ENCODE measurements at places on chromosomes 1 and 21.

- DNase-seq: no peak
These were observed 47.6 kb downstream of the IRF2BP2 start for GRCh38 chr1:234562334-234562733.

GRCh38 chr1:207245124-207245523, 76.4 kb upstream of the CD55 start:
- DNase-seq: no peak

DNA sequence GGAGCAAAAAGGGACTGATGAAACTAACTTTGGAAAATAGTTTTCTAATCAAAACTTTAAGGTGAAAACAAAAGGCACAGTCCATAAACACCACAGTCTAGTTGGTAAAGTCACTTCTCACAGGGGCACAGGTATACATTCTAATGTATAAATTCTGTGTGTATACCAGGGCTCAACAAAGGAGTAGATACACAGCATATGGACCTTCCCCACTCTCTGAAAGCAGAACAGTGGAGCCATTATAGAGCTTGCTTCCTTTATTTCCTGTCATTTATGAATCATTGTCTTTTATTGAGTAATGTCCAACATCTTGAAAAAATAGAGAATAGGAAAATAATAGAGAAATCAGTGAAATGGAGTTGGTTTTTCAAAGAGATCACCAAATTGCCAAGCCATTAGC, 746.5 kb upstream of the CHRM3 start:
- no peak for DNase-seq

DNA sequence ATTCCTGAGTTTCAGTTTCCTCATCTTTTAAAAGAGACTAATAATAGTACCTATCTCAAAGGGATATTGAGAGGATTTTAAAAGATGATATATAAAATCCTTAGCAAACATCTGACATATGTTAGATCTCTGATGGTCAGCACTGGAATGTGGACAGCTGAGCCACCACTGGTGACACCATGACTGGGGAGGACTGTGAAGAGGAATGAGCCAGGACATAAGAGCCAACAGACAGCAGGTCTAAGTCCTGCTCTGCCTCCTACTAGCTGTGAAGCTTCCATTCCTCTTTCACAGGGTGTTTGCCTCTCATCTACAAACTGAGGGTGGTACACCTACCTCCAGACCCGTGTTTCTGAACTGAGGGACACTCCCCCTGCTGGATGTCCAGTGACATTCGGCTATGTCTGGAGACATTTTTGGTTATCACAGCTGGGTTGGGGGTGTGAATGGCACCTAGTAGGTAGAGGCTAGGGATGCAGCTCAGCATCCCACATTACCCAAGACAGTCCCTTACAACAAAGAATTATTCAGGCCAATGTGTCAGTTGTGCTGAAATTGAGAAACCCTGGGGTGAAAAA, 109.1 kb upstream of the OLIG2 start:
- DNase-seq: no peak

- no peak for DNase-seq
These were observed 24.4 kb downstream of the OR10R2 start for GRCh38 chr1:158496374-158496773.

DNA sequence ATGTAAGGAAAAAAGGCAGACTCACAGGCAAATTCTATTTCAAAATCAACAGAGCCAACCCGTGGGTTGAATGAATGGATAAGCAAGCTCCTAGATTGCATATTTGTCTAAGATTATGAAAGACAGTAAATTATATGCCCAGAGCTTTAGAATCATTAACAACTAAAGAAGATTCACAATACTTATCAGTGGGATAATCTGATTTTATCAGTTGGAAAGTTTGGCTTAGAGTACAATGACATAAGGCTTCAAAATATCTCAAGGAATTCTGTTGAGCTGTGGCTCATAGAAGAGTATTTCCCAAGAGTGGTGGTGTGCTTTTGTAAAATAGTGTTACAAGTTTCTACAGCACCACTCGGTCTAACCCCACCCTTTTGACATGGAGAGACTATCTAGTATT, 85.5 kb downstream of the ADAMTS1 start:
- DNase-seq: no peak

- no peak for DNase-seq
These were observed 156.0 kb downstream of the COL24A1 start for GRCh38 chr1:86000601-86001000.

DNA sequence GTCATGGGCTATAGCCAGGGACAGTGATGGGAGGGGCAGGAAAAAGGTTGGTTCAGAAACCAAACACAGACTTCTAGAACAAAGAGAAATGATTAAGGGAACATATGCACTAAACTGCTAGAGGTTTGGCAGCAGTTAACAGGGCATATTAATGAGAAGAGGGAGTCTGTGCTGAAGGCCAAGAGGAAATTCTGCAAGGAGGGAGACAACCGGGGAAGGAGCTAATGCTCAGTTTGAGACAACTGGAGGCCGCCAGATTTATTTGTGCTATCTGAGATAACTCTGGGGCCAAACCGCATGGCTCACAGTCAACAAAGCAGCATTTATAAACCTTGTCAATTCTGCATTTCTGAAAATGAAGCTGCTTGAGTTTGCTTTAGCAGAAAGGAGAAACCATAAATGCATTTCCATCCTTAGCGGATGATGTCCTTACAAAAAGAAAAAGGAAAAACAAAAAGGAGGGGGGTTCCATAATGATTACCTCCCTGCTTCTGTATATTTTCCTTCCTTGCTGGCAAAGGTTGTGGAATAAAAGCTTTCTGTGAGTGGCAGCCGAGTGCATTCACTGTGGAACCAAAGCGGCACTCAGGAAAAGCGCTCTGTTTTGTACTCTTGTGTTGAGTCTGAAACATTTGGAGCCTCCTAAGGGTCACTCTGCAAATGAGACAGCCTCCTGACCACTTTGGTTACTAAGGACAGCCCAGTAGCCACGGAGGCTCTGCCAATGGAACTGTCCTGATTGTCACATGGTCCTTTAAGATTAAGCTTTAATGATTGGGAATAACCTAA, 70.3 kb downstream of the SIM2 start:
- no peak for DNase-seq

GRCh38 chr1:9211291-9211811, 23.2 kb upstream of the H6PD start:
- DNase-seq: no peak

DNA sequence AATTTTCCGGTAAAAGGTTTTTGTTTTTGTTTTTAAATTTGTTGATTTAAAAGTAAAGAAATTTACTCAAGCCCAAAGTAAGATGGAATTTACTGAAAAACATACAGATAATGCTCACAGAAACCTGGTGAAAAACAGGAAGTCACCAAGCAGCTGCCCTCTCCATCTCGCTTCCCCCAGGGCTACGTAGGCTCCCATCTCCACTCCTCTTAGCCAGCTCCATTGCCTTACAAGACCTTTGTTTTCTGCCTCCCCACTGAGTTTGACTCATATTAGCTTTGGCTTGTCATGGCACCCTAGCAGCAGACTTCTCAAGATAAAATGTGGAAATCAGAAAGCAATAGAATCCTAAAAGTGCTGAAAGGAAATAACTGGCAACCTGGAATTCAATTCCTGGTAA, 57.9 kb downstream of the PHTF1 start:
- DNase-seq: no peak

- DNase-seq: no peak
These were observed 33.6 kb downstream of the KIF26B start for GRCh38 chr1:245188403-245188802.

DNA sequence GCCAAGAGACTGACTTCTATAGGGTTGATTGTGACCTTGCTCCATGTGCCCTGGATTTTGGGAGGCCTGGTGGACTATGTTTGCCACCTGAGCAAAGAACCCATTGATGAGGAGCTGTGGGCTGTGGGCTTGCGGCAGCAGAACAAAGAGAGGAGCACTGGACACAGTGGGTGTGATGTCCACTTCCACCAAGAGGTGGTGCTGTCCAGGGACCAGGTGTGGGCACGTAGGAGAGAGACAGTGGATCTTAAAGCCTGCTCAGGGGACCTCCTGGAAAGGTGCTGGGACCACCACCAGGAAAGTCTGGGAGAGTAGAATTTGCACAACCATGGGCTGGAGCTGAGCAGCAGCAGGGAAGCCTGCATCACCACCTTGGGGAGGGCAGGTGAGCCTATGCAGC, 106.7 kb upstream of the ETS2 start:
- DNase-seq: no peak

DNA sequence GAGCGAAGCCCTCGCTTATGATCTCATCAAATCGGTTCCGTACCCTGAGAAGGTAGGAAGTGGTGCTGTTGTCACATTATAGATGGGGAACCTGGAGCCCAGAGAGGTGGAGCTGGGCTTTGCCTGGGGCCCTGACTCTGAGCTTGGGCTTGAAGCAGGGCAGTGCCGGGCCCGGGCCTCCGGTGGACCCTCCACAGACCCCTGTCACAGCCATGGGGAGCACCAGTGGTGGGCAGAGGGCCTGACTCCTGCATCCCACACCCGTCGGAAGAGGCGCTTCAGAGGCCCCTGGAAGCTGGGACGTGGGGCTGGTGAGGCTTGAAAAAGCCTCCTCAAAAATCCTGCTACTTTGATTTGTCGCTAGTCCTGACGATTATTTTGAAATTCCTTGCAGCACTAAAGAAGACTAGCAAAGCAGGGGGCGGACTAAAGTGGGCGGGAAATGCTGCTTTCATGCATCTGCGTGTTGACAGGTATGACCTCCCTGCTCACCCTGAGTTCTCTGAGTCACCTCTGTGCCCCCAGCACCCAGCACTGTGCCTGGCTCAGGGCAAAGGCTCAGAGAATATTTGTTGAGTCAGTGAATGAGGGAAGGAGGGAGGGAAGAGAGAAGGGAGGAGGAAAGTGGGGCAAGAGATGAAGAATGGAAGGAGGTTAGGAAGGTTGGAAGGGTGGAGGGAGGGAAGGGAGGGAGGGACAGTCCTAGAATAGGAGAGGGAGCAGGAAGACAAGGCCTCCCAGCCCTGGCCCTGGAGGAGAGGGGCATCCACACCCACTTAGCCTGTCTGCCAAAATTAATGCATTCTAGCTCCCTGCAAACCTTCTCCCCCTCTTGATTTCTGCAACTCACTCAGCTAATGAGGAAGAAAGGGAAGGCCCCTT, 262.8 kb upstream of the VAMP3 start:
- DNase-seq: no peak

DNA sequence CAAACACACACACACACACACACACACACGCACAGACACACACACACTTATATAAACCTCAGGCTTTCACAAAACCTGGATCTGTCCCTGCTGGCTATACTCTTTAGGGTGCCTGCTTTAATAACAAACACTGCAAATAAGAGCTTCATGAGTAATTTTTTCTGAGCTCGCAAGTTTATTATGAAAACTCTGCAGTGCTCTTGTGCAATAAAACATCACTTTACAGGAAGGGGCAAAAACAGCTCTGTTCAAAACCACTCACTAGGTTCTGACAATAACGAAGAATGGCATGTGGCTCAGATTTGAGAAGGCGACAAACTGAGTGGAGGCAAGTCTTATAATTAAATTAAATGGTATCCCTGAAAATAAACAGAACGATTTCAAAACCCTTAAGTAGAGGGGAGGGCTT, 42.6 kb upstream of the CTPS1 start:
- no peak for DNase-seq

GRCh38 chr1:171501305-171502024, 16.1 kb downstream of the PRRC2C start:
- DNase-seq: no peak

DNA sequence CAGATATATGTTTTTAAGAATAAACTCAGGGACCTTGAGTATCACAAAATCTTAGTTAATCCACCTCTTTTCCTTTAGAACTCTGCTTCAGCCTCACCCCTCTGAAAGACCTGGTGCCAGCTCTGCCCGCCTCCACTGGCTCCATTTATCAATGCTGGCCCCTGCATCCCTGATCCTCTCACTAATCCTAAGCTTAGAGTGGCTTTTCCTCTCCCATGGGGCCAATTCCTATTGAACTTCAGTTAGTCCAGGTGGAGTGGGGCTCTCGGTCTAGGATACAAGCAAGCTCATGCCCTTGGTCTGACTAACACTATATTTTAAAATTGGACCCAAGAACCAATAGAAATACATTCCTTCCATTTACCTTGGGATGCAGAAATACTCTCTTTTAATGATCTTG, 87.0 kb downstream of the RGS7 start:
- no peak for DNase-seq

DNA sequence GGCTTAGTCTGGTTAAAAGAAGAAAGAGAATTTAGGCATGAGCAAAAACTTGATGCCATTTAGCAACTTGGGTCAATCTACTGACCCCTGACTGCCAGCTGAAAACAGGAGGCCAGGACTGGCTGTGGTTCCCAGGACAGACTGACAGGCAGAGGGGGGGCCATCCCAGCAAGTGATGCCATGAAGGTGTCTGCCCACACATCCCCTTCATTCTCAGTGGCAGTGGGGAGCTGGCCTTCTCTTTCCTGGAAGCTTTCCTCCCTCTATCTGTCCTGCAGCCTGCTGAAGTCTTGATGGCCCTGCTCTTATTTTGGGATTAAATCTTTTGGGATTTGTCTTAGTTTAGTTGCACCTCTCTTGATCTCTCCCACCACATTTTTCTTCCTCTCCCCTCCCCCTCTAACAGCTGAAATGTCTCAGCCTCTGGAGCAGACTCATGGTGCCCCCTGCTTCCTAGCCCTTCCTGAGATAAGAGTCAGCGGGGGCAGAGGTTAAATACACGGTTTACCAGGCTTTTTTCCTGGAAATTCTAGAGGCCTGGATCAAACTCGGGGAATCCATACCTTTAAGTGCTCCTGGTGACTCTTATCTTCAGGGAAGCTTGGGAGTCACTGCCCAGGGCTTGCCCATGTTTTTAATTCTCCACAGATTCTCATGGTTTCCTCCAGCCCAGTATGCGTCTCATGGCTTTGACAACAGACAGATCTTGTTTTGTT, 99.5 kb upstream of the TSPAN2 start:
- no peak for DNase-seq

GRCh38 chr1:41626616-41627375, 142.3 kb upstream of the EDN2 start:
- DNase-seq: peak; percentile 45

DNA sequence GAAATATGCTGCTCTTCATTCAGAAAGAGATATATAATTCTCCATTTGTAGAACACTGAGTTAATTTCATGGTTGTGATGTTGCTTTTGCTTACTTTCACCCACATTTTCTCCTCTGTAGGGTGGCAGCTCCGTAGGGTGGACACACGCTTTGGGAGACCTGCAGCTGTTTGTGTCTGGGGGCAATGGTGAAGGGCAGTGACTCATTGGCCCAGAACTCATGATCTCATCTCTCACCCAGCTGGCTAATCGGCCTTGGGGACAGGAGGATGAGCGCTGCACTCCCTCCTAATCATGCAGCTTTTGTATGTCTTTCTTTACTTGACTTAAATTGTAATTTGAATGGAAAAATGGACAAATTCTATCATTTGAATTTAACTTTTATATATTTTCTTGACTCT, 9.6 kb downstream of the DISC1 start:
- no peak for DNase-seq

GRCh38 chr1:228099331-228099732, 3.8 kb downstream of the C1orf35 start:
- DNase-seq: no peak

All from activated naive CD8-positive, alpha-beta T cell treated with anti-CD3 and anti-CD28 coated beads for 36 hours (primary cell).